HuH-7 (cell line): ENCODE measurements at places on chromosomes 13 and 19.

DNA sequence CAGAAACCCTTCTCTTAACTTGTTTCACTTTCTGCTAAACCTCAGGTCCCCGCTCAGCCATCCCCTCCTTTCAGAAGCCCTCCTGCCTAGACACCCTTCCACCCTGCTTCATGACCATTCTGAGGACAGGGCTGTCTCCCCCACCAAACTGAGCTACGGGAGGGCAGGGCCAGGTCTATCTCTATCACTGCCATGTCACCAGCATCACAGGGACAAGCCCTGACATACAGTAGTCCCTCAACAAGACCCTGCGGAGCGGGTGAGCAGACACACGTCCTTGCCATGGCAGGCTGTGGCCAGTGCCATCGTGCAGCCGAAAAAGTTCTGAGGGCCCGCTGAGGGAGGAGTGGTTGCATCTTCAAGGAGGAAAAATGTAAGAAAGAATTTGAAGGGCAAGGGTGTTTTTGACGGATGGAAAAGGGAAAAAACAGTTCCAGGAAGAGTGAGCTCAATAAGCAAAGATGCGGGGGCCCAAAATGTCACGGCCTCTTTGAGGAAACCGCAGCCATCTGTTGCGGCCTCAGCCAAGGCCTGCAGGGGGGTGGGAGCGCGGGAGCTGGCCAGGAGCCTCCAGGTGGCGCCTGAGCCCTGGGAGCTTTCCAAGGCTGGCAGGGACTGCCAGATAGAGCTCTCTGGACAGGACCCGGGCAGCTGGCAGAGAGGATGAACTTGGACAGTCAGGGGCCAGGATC lies 8.1 kb downstream of the PTGIR start:
- DNase-seq, result peak; percentile 86

DNA sequence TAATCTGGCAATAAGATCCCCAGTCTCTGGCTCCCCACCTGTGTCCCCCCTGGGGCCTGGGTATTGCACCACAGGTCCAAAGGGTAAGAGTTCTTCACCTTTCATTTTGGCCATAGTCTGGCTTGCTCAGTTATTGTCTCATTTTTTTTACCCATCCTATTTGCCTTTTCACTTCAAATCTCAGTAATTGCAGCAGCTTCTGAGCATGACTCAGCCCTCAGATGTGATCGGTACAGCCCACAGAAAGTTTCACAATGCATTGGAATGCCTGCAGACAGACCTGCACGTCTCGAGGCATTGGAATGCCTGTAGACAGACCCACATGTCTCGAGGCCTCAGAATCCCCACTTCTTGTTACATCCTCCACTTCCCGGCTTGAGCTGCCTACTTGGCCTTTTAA lies 173.6 kb downstream of the NUFIP1 start:
- peak; percentile 64 for DNase-seq

- DNase-seq, result no peak
Observed at GRCh38 chr13:59356607-59357006, 807.1 kb downstream of the DIAPH3 start.

DNA sequence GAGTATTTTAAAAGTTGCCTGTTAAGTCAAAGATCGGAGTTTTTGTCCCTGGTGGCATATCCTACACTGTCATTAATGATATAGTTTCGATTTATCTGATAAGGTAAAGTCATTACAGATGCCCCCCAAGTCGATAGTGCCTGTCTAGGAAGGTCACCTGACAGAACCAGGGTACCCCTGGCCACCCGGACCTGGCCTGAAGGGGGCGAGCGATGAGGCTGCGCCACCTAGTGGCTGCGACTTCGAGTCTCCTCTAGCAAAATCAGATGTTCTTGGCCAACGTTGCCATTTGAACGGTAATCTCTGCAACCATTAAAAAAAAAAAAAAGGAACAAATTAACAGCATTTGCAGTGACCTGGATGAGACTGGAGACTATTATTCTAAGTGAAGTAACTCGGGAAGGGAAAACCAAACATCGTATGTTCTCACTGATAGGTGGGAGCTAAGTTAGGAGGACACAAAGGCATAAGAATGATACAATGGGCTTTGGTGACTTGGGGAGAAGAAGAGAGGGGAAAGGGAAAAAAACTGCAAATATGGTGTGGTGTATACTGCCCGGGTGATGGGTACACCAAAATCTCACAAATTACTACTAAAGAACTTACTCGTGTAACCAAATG lies 565.1 kb downstream of the LIG4 start:
- DNase-seq, result peak; percentile 17

DNA sequence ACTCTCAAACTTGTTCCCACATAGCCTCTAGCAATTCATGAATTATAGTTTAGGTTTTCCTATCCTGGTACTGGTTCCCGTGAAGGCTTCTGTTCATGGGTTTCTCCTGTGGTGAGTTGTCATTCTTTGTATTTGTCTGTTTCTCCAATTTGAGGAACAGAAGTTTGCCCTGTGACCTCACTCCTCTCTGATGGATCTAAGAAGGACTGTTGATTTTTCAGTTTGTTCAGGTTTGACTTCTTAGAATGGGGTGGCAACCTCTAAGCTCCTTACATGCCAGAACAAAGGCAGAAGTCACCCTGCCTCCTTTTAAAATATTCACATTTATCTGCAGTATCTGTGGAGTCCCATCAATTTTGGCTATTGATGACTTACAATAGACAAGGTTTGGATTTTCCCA lies 354.0 kb downstream of the SPRY2 start:
- no peak for DNase-seq

DNA sequence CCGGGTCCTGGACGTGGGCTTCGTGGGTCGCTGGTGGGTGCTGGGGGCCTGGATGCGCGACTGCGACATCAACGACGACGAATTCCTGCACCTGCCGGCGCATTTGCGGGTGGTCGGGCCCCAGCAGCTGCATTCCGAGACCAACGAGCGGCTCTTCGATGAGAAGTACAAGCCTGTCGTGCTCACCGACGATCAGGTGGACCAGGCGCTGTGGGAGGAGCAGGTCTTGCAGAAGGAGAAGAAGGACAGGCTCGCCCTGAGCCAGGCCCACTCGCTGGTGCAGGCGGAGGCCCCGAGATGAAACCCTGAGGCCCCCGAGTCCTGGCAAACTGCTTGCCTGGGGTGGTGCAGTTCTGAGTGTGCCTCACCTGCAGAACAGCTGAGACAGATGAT lies 787 bp downstream of the TIMM29 start:
- DNase-seq, result no peak

DNA sequence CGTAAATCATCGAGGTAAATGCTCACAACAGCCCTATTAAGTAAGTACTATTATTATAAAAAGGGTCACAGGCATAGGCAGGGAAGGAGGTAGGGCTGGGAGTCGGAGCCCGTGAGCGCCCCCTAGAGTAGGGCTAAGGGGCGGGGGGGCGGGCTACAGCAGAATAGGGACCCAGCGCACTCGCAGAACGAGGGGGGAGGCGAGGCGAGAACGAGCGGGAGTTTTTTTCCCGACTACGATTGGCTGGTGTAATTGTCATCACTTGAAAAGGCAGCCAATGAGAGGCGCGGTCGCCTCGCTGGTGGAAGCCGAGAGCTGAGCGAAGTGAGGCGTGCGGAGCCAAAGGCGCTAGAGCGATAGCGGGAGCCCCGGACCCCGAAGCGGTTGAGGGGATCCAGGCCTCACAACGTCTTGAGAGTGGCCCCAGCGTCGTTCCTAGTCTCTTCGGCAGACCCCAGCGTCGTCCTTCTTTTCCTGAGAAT lies 24.2 kb downstream of the KEAP1 start:
- DNase-seq, result no peak

- no peak for DNase-seq
Observed at GRCh38 chr13:99484473-99484872, 16.8 kb upstream of the TM9SF2 start.

- no peak for DNase-seq
Observed at GRCh38 chr19:55455576-55456235, 5.7 kb downstream of the ISOC2 start.

GRCh38 chr13:40619479-40619814 lies 47.0 kb downstream of the FOXO1 start:
- DNase-seq, result no peak

DNA sequence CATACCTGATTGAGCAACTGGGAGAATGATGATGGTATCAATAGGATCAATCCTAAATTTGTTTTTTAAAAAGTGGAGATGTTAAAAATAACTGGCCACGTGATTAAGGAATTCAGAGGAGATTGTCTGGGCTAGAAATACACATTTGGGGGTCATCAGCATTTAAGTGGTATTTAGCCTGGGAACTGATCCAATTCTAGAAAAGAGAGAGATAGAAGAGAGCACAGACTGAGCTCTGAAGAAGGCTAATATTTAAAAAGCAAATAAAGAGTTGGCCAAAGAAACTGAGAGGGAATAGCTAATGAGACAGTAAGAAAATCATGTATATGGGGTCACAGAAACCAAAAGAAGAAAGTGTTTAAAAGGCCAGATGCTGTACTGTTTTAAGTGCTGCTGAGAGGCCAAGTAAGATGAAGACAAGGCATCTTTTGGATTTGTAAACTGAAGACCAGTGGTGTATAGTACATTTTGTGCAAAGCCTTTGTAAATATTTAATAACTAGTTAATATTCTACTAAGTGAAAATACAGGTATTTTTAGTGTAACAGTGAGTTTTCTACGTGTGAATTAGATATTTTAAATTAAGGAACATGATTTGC lies 40.2 kb downstream of the UBL3 start:
- no peak for DNase-seq

DNA sequence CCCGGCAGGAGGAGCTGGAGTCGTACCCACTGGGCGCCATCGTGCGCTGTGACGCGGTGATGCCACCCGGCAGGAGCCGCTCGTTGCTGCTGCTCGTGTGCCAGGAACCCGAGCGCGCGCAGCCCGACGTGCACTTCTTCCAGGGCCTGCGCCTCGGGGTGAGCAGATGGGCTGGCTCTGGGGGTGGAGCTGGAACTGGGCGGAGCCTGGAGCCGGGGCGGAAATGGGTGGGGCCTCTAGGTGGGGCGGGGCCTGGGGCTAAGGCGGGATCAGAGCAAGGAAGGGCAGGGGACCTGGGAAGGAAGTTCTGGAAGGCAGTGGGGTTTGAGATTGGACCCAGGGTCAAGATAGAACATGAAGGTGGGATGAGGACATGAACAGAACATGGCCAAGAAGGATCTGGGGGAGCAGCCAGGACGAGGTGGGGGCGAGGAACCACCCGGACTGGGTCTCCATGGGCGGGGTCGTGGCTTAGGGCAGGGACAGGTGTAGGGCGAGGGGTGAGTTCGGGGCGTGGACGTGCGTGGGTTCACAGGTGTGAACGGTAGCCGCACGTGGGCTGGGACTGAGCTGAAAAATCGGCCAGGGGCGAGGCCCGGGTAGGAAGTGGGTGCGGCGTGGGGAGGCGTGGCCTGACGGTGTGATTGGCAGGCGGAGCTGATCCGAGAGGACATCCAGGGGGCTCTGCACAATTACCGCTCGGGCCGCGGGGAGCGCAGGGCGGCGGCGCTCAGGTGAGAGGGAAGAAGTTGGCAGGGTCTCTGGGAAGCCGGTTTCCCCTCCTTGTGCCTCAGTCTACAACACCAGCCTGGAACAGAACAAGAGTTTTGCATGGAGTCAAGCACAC lies 4.7 kb downstream of the EPS8L1 start:
- DNase-seq, result peak; percentile 87

DNA sequence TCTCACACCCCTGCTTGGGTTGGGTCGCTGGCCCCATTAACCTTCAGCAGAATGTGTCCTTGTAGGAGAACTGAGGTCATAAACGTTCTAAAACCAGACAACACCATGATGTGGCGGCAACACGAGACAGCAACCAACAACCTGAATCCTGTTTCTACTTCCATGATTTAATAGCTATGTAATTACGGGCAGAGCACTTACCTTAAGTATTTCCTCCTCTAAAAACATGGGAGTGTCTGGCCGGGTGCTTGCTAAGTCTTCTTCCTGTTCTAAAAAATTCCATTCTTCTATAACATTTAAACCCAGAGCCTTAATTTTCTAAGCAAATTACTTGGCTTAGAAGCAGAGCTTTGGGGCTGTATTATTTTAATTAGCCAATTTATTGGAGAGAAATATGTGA lies 33.5 kb upstream of the IRS2 start:
- DNase-seq, result no peak

- no peak for DNase-seq
Observed at GRCh38 chr13:81396192-81396591, 1055.3 kb upstream of the SPRY2 start.

- DNase-seq, result no peak
Observed at GRCh38 chr13:33003458-33004019, 12.7 kb upstream of the KL start.

- DNase-seq, result no peak
Observed at GRCh38 chr19:42172261-42172660, 40.0 kb upstream of the POU2F2 start.

- DNase-seq, result peak; percentile 94
Observed at GRCh38 chr19:50204811-50205675, 1.6 kb downstream of the MYH14 start.

GRCh38 chr13:91050970-91051369 lies 296.5 kb upstream of the MIR17HG start:
- DNase-seq, result no peak

DNA sequence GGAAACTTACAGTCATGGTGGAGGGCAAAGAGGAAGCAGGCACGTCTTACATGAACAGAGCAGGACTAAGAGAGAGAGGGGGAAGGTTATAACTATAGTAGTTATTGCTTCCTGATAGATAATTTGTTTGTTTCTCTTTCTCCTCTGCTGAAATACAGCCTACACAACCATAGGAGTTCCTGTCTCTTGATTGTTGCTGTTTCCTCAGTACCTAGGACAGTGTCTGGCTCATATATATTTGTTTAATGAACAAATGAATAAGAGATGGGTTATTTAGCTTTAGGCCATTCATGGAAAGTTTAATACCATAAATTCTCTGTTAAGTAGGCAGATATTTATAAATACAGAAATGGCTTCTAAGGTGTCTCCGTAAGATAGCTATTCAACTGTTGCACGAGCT lies 95.2 kb downstream of the PCCA start:
- no peak for DNase-seq

- no peak for DNase-seq
Observed at GRCh38 chr13:112003941-112004340, 63.0 kb upstream of the SOX1 start.

GRCh38 chr19:31723101-31723500 lies 373.9 kb upstream of the TSHZ3 start:
- no peak for DNase-seq

- DNase-seq, result no peak
Observed at GRCh38 chr19:14127929-14128509, 8.4 kb downstream of the ASF1B start.

DNA sequence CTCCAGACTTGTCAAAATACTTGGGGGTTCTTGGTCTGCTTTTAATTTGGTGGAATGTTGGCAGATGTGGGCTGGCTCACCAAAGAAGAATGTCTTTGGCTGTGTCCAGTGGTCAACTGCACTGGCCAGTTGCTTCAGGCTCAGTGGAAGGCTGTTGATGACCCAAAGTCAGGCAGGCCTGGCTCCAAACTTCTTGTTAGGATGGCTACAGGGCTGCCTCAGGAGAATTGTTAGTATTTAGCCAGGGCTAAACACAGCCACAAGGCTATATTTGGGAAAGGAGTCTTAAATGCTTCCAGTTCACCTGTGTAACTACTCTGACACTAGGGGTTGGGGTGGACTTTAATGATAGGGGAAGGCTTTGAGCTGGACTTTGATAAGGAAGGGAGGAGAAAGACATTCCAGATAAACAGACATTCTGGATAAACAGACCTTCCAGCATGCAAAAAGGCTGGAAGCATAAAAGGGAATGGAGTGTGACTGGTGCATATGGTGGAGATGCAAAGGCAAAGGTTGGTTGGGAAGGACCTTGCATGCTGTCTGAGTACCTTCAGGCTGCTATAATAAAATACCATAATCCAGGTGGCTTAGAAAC lies 116.8 kb downstream of the FOXO1 start:
- DNase-seq, result no peak

- DNase-seq, result no peak
Observed at GRCh38 chr13:99417201-99418102, 83.8 kb upstream of the TM9SF2 start.
